ENCODE measurements at places on chromosomes 16 and 17. TPM values are rescaled to one million over a fixed set of nuclear protein-coding genes. Genes with fewer than 3 reads are reported as not detected.

GRCh38 chr17:32277284-32277683, 11.7 kb downstream of the RHBDL3 start:
- H3K4me3 ChIP-seq, result no peak overlapping the region
- H3K4me1 ChIP-seq, result peaks cover 12% of the 10 kb centered on the region
- no peaks in the 10 kb centered on the region for H3K27me3 ChIP-seq
- no peak overlapping the region for H3K27ac ChIP-seq
- H3K36me3 ChIP-seq, result no peaks in the 10 kb centered on the region

DNA sequence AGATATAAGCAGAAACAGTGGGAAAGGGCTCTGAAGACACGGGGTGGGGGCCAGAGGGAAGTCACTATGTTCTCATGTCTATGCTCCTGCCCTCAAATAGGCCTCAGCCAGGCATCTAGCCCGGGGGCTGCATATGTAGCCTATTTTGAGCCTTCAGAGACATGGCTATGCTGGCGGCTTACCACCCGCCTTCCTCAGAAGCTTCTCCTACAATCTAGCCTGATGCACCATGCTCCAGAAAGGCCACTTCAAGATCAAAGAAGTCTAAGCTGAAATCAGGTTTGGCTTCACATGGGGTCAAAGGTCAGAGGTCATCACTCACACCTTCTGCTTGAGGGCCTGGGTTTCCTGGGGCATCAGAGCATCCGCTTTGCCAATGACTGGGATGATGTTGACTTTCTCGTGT, 1.6 kb downstream of the SEPTIN1 start:
- H3K4me3 ChIP-seq, result no peak overlapping the region
- H3K36me3 ChIP-seq, result no peaks in the 10 kb centered on the region
- DNase-seq, result no peak
- no peak overlapping the region for H3K27ac ChIP-seq
- peaks cover 7% of the 10 kb centered on the region for H3K4me1 ChIP-seq

GRCh38 chr16:27434141-27435051, 32.4 kb downstream of the IL21R start:
- H3K4me1 ChIP-seq, result no peaks in the 10 kb centered on the region
- H3K27me3 ChIP-seq, result no peaks in the 10 kb centered on the region
- no peaks in the 10 kb centered on the region for H3K36me3 ChIP-seq

DNA sequence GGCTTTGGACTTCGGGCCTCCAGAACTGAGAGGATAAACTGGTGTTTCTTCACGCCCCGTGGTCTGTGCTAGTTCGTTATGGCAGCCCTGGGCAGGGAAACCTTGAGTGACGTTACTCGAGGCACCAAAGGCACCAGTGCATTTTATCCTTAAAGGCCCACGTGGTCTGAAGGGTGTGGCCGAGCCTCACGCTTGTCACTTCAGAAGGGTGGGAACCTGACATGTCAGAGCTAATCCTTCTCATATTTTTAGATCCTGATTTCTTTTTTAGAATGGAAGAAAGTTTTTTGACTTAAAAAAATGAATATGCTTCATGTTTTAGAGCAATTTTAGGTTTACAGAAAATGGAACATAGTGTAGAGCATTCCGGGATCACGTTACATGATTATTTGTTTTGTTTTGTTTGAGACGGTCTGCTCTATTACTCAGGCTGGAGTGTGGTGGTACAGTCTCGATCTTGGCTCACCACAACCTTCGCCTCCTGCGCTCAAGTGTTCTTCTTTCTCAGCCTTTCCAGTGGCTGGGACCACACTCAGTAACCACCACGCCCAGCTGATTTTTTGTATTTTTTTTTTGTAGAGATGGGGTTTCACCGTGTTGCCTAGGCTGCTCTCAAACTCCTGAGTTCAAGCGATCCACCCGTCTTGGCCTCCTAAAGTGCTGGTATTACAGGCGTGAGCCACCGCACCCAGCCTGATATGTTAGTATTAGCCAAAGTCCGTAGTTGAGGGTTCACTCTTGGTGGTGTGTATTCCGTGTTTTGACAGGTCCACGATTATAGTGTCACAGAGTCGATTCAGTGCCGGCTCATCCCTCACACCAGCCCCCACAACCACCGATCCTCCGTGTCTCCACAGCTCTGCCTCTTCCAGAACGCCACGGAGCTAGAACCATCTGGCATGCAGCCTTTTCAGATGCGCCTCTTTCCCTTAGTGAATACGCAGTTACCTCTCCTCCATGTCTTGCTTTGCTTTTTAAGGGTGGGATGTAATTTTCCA, 47.9 kb downstream of the RAB11FIP3 start:
- no peak overlapping the region for H3K4me3 ChIP-seq
- no peak for DNase-seq
- H3K4me1 ChIP-seq, result peaks cover 4% of the 10 kb centered on the region
- H3K27me3 ChIP-seq, result no peaks in the 10 kb centered on the region
- H3K27ac ChIP-seq, result no peak overlapping the region

GRCh38 chr17:44203731-44204440, 4.2 kb upstream of the ATXN7L3 start:
- no peaks in the 10 kb centered on the region for H3K36me3 ChIP-seq
- no peaks in the 10 kb centered on the region for H3K27me3 ChIP-seq
- peaks cover 14% of the 10 kb centered on the region for H3K4me1 ChIP-seq
- no peak overlapping the region for H3K27ac ChIP-seq
- no peak overlapping the region for H3K4me3 ChIP-seq

RASD1 gene
- total RNA-seq, result 1.7 TPM

GRCh38 chr17:80387071-80387470, 27.9 kb upstream of the ENDOV start:
- H3K27ac ChIP-seq, result no peak overlapping the region
- no peak overlapping the region for H3K4me3 ChIP-seq
- no peaks in the 10 kb centered on the region for H3K27me3 ChIP-seq
- peaks cover 37% of the 10 kb centered on the region for H3K36me3 ChIP-seq

DNA sequence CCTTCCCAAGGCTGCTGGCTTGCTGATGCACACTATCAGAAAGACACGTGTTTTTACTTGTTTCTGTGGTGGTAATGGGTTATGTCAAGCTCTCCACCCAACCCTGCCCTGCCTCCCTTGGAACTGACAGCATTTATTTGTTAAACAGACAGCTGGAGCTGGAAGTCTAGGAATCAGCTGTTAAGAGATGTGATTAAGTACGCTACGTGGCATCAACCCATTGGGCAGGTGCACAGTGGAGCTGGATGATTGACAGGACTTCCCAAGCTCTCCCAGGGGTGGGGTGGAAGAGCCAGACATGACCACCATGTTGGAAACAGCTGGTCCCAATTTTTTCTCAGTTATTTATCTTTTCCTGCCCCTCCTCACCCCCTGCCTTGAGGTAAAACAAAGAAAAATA, 49.4 kb downstream of the ADAMTS18 start:
- H3K4me3 ChIP-seq, result no peak overlapping the region
- peak overlapping the region; percentile 7 for H3K27ac ChIP-seq
- no peaks in the 10 kb centered on the region for H3K36me3 ChIP-seq
- DNase-seq, result no peak
- H3K4me1 ChIP-seq, result peaks cover 3% of the 10 kb centered on the region
- H3K27me3 ChIP-seq, result no peaks in the 10 kb centered on the region

- DNase-seq, result no peak
- H3K27me3 ChIP-seq, result no peaks in the 10 kb centered on the region
These were observed 214.4 kb upstream of the CACNG5 start for GRCh38 chr17:66620528-66620927.

- no peak overlapping the region for H3K4me3 ChIP-seq
- no peak for DNase-seq
- H3K27ac ChIP-seq, result no peak overlapping the region
These were observed 144.2 kb upstream of the CORO6 start for GRCh38 chr17:29766796-29767327.
